Dermis microvascular lymphatic vessel endothelial cell (primary cell): ENCODE measurements at places on chromosomes 7 and 10.

DNA sequence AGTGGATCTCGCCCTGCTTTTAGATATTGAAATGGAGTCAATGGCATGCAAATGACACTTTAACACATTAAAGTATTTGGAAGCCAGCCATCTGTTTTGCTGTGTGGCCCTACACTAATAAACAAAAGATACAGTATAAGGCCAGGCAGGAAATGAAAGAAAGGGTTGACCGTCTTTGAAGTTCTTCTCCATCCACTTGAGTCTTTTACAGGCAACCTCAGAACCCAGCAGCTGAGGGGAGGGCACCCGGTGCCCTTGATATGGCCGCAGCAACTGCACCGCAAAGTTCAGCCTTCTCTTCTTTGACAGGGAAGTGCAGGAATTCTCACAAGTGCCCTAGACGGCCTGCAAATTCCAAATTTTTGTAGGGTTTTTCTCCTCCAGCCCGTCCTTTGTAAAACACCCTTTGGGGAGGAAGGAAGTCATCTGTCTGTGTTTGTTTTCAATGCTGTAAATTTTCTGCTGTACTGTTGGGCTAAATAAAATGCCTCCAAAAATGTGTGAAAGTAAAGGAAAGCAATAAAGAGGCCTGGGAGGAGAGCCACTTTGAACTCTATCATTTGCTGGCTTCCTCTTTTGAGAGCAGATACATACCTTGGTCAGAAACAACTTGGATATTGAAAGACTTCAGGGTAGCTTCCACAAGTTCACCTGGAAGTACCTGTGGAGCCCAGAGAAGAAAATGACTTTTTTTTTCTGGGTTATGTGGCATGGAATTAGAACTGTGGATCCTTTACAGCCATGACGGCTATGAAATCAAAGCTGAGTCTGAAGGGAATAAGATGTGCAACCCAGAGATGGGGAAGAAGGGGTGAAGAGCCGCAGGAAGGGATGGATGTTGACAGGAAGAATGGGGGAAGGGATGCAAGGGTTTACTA, 3.6 kb downstream of the HOXA1 start:
- DNase-seq = no peak

GRCh38 chr7:140992422-140992821, 22.3 kb downstream of the MRPS33 start:
- no peak for DNase-seq

DNA sequence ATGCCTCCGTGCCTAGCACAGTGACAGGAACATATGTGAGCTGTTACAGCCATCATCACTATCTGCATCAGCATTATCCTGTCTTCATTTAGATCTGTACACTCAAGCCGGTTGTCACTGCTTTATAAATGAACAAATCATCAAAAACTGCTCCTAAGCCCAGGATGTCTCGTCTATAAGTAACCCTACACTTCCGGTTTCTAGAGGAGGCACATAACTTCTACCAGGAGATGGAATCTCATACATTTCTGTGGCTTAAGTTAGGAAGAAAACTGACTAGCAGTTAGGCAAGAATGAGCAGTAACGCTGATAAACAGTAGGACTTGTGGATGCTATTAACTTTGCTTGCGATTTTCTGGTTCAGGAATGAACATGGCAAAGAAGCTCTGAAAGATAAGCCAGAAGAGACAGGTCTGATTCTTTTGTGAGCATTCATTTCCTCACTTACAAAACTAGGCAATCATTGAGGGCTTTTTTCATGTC, 1199.2 kb downstream of the SORCS3 start:
- DNase-seq = no peak

- DNase-seq = no peak
Observed at GRCh38 chr7:108073305-108074070, 56.7 kb downstream of the LAMB4 start.

GRCh38 chr7:16708511-16708910, 45.0 kb upstream of the TSPAN13 start:
- DNase-seq = no peak

DNA sequence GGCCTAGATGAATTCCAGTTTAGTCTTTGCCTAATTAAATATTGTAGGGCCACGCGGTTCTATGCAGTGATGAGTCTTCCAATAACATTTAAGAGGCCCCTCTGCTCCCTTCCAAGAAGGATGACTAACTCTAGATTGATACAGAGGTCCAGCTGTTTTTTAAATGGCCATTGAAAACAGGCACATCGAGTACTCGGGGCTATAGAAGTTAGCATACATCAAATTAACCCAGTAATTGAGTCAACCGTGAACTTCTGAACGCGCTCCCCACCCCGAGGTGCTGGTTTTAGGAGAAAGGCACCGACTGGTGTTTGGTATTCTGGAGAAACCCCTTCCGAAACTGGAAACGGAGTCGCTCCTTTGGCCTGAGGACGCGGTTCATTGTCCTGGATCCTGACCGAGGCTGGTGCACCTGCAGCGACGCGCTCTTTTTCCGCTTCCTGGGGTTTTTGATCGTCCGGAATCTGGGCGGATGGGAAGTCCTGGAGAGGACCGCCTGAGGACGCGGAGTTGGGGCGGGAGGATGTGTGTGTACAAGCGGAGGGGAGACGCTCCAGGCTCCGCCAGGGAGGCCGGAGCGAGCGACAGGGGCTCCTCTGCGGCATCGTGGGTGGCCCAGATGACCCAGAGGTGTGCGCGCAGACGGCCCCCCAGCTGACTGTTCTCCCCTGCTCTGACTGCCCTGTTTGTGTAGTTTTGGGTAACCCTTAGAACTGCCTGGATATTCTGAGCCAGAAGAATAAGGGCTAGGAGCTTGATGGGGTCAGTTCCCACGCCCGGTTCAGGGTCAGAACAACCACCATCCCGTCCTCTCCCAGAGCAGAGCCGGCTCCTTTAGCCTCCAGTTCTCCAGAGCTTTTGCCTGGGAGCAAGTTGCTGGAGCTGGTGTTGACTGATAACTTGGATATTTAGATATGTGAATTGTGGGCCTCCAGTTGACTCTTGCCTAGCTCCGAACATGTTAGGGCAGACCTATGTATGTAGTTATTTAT, 711 bp downstream of the FAM221A start:
- peak; percentile 58 for DNase-seq

GRCh38 chr7:102942868-102943267, 30.1 kb downstream of the LRRC17 start:
- DNase-seq = no peak

GRCh38 chr7:12269100-12269895, 58.2 kb downstream of the TMEM106B start:
- no peak for DNase-seq

DNA sequence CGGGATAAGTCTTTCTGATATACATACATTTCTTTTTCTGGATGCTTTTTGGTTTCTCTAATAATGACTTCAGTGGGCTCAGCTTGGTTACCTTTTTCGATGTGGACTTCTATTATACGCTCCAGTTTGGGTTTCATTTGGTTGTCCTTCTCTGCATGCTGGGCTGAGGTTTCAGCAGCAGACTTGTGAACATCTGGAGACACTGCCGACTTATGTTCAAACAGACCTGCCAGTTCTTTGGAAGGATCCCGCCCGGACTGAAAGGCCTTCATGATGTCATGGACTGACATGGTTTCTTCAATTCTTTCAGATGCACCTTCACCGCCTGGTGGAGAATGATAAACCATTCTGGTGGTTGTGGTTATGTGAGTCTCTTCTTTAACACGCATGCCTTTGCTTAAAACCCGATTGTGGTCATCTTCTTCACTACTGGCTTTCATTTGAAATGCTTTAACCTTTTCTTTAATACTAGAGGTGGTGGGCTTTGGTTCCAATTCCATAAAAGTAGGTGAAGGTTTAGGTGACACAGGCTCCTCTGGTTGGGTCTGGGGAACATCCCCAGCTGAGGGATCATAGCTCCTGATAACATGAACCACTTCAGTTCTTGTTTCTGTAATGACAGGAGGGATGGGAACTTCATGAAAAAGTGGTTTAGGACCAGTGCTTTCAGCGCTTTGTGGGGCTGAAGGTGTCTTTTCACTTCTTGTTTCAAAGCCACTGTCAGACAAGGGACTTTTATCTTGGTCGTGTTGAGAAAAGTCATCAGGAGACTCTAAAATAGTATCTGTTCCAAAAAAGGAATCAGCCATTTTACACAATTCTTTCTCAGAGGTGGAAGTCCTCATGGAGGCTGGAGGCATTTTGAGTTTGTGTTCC, 167.7 kb upstream of the CCDC6 start:
- DNase-seq = no peak

GRCh38 chr7:116153050-116153449, 57.3 kb upstream of the TES start:
- no peak for DNase-seq

DNA sequence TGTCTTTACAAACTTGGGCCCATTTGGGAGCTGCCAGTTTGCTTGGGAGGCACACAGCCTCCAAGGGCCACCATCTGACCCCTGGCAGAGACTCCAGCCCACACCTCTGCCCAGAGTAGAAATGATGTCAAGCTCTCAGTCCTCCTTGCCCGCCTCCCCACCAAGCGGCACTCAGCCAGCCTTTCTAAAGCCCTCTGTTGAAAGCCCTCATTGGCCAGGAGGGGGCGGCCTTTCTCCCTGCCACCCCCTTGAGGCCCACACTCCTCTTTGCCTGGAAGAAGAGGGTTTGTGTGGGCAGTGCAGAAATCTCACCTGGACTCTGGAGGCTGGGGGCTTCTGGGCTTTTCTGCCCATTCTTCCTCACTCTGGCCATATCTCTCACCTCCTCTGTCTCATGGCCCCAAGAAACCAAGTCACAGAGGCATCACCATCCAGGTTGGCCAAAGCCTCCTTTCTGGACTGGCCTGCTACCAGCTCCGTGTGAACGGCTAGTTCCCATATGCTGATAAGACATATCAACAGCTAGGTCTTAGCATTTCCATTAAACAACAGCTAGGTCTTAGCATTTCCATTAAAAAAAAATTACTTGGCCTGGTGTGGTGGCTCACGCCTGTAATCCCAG, 36.1 kb downstream of the UBTD1 start:
- no peak for DNase-seq

DNA sequence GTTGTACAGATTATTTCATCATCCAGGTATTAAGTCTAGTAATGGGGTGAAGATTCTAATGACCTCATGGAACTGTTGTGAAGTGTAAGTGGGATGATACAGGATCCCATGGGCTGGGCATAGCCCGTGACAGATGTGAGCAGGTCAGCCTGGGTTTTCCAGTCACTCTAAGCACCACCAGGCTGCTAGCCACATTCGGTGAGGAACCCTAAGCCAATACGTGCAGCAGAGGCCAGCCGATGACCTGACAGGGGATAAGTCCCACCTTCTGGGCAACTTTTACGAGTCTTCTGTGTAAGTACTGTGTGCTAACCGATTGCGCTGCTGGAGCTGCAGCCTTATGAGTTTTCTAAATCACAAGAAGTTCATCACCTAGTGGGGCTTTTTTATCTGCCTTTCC, 7.3 kb downstream of the ZNF503 start:
- DNase-seq = no peak

DNA sequence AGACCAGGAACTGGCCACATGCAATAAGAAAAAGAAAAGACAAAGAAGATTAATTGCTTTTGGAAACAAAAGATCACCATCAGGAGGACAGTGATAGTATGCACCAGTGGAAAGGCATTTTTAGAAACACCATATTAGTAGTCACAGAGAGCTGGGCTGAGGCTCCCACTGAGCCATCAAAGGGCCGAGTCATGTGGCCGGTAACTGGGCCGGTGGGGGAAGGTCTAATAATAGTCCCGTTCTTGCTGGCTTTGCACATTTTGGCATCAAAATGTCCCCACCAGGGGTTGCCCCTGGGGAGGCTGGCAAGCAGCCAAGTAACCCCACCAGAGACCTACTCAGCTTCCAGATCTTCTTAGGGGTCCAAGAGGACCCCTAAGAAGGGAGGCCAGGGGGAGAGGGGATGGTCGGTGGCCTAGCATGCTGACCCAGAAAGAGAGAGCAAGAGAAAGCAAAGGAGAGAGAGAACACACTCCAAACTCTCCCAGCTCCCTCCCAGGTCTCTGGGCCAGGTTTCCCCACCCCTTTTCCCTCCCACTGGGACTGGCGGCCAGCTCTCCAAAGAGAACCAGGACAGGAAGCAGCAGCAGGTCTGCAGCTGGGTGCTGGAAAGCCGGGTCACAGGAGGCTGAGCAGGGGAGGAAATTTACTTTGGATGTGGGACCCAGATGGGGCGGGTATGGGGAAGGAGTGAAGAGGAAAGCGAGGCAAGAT, 70.2 kb upstream of the FGFR2 start:
- no peak for DNase-seq
